Stimulated activated CD4-positive, alpha-beta T cell treated with anti-CD3 and anti-CD28 coated beads, Interleukin-1b, Interleukin-23, amount 100 ng/mL, for 48 hours (primary cell): ENCODE measurements at places on chromosomes 4 and X.

- DNase-seq, result no peak
Observed at GRCh38 chrX:1649621-1650020, 34.8 kb downstream of the ASMT start.

DNA sequence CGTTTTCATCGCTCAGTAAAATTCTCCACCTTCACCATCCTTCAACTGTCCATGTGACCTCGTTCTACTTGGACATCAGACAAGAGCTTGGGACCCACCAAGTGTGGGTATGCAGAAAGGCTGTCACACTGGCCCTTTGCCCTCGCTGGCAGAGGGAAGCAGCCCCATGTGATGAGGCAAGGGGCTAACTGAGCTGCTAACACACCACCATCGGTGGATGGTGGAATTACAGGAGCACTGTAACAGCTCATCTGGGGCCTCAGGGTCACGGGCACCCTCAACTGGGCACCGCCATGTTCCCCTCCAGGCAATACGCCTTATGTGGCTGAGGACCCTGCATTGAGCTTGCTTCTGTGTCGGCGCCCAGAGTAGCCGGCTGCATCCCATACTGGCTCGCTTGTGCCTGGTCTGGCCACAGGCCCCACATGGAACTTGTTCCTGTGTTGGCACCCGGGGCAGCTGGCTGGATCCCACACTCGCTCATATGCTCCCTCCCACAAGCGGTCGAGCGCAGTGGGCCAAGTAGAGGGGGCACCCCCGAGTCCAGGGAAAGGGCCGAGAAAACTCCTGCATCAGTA lies 109.5 kb downstream of the TAB3 start:
- no peak for DNase-seq

DNA sequence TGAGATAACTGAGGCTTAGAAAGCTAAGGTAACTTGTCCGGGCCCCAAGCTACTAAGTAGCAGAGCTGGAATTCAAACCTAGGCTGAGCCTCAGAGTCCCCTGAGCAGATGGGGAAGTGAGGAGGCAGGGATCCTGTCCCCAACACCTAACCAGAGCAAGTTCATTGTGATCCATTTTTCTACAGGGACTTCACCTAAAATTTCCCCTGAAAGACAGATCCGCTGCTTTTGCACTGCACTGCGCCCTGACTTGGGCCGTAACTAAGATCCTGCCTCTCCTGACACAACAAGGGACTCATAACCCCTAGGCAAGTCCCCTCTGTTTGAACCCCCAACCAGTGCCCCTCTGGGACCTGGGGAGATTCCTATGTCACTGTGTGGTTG lies 25.6 kb upstream of the MTM1 start:
- no peak for DNase-seq

DNA sequence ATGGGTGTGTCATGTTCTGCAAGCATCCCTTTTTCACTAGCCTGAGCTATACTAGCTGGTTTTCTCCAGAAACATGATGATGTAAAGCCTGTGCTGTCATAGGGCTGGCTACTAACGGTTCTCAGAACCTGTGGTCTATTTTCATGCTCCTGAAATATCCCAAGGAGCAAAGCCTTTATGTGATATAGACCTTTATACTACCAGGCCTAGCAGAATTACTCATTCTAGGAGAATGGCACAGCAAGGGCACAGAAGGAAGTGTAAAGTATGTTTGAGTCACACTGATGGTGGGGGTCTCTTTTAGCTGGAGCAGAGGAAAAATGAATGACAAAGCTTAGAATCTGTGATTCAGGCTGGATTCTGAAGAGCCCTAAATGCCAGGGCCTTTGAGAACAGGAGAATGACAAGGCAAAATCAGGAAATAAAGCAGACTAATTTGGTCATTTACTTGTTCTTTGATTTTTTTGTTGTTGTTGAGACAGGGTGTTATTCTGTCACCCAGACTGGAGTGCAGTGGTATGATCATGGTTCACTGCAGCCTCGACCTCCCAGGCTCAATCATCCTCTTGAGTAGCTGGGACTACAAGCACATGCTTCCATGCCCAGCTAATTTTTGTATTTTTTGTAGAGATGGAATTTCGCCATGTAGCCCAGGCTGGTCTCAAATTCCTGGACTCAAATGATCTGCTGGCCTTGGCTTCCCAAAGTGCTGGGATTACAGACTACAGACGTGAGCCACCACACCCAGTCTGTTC lies 11.8 kb downstream of the TCEAL1 start:
- no peak for DNase-seq

DNA sequence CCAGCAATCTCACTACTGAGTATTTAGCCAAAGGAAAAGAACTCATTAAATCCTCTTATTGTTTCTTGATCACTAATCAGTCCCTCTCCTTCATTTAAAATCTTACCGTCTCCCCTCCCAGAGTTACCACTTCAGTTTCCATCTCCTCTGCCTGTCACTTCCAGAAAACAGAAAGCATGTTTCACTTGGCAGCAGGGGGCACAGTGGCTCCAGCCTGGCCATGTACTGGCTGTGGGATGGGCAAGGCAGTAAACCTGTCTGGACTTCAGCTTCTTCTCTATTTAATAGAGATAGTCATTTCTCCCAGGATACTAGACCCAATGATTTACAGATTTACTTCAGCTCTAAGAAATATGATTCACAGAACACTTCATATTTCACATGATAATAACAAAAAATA lies 63.2 kb downstream of the CD40LG start:
- peak; percentile 14 for DNase-seq

- no peak for DNase-seq
Observed at GRCh38 chrX:12497832-12498591, 293.2 kb upstream of the PRPS2 start.

GRCh38 chr4:8310306-8310705 lies 40.8 kb downstream of the HTRA3 start:
- DNase-seq, result no peak

- no peak for DNase-seq
Observed at GRCh38 chr4:154946113-154946512, 165.0 kb downstream of the RBM46 start.

GRCh38 chr4:67436742-67437141 lies 108.6 kb downstream of the CENPC start:
- no peak for DNase-seq

- no peak for DNase-seq
Observed at GRCh38 chr4:176259330-176260090, 9.5 kb downstream of the ASB5 start.

DNA sequence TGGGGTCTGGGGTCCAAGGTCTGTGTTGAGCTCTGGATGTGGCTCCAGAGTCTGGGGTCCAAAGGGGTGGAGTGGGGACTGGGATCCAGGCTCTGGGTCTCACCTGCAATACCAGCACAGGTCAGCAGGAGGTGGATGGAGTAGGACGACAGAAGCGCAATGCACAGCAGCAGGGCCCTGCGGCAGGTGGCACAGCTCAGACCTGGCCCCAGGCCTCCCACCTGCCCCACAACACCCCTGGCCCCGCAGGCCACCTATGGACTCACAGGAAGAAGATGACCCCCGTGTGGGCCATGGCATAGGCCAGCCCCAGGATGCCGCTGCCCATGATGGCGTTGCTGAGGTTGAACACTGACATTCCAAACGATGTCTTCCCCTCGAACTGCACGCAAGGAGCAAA lies 3.4 kb downstream of the SLC38A5 start:
- peak; percentile 37 for DNase-seq

DNA sequence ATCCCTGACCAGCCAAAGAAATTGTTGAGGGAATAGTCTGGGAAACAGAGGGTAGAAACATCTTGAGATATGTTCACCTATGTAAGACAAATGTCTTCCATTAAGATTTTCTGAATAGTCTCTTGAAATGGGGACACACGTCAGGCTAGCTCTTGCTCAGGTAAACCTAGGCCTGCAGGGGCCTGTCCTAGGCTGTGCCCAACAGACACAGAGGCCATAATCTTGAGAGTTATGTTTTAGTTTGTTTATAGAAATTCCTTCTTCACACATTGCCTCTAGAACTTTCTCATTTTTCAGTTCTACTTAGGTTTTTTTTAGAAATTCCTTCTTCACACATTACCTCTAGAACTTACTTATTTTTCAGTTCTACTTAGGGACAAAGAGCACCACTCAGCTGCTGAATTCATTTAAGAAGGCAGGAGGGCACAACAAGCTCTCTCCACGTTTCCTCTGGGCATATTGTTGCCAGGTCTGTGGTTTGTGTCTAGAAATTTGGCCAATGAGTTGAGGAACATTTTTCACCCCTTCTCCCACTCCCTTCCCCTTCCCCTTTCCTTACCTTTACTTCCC lies 94.9 kb downstream of the ARHGAP24 start:
- DNase-seq, result no peak

- peak; percentile 61 for DNase-seq
Observed at GRCh38 chrX:84501798-84502628, at the start of gene HDX. Gene HDX (minus strand): TSS chrX:84502453. CDS start chrX:84475397, 27,056 bp downstream.

DNA sequence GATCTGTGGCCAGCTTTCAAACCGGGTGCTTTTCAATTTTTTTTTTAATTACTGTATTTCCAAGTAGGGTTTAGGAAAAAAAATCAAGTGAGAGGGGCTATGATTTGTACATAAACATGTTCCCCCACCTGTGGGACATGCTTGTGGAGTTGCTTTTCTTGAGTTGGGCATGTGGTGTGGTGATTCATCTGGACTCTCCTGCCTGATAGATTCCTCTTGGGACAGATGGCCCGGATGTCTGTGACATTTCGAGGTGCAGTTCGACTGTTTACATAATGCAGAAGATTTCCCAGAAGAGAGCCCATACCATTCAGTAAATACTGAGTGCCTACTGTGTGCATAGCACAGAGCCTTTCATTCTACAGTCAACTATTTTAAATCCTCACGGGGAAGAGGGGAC lies 49.9 kb downstream of the DOCK11 start:
- no peak for DNase-seq

DNA sequence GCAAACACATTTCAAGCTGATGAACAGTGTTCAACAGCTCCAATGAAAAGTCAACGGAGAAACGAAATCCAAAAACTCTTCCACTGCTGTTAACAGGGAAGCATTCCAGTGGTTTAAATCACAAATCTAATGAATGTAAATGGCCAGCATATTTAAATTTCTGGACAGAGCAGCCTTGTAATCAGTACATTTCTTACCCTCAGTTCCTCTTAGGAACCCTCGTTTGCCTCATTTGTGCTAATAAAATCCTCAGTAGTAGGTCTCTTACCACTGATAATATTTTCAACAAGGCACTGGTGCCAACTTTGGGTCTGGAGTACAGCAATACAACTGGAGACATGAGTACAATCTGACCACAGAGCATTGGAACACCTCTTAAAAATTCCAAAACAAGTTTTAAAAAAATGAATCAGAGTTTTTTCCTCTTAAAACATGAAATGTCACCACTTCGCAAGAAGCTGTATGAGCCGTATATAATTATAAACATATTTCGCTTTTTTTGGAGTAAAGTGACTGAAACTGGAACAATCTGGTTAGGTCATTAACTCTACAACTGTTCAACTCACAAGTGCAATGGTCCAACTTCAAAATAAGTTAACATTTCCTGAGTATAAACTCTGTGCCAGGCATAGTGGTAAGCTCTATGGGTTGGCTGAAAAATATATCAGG lies 211.2 kb downstream of the CPEB2 start:
- no peak for DNase-seq

DNA sequence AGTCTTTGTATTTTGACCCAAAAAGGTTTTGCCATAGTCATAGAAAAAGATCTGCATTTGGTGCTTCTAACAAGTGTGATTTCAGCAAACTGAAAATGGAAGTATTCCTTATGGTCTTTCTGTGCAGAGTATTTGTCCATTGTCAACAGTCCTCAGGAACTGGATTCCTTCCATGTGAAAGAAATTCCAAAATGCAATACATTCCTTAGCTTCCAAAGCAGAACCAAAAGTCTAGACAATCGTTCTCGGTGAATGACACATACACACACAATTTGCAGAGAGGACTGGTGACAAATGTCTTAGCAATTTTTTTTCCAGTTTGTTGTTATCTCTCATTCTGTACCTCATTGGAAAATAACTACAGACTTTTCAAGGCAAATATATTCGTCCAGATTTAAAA lies 562.2 kb upstream of the SLIT2 start:
- DNase-seq, result no peak

DNA sequence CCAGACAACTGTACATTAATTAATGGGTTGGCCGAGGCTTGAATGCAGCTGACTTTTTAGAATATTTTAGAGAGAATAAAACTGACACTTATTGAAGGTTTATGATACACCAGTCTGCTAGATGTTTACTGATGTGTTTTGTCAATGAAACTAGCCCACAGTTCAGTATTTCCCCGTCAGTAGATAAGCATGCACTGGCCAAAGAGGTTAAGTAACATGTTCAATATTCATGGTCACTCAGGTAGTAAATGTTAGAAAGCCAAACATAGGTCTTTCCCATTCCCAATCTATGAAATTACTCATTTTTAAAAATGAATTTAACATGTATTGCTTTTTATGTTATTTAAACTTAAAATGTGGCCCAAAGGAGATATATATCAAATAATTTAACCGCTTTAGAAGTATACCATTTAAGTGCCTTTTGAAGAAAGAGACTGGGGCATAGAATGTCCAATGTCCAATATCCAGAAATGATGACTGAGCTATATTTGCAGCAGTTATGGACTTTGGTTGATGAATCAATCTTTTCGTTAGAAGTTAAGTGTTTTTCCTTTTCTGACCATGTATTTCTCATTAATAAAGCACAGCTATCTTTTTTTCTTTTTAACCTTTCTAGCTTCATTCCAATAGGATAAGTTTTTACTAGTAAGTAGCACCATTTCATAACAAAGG lies 156.1 kb downstream of the RAPGEF2 start:
- DNase-seq, result no peak

DNA sequence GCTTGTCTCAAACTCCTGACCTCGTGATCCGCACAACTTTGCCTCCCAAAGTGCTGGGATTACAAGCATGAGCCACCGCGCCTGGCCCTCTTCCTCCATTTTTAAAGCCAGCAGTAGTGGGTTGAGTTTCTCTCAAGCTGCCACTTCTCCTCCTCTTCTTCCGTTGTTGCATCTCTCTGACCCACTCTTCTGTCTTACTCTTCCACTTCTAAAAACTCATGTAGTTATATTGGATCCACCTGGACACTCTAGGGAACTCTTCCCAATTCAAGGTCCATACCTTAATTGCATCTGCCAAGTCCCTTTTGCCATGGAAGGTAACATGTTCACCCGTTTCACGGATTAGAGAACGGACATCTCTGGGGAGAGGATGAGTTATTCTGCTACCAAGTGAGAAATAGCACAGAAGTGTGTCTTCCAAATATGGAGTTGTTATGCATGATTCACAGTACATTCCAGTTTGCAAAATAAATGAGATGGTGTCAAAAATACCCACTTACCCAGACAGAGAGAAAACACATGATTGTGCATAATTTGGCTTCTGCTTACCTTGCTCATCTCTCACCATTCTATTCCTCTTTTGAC lies 51.8 kb downstream of the GBA3 start:
- no peak for DNase-seq

GRCh38 chr4:92305148-92305877 lies 1.5 kb downstream of the GRID2 start:
- DNase-seq, result no peak

DNA sequence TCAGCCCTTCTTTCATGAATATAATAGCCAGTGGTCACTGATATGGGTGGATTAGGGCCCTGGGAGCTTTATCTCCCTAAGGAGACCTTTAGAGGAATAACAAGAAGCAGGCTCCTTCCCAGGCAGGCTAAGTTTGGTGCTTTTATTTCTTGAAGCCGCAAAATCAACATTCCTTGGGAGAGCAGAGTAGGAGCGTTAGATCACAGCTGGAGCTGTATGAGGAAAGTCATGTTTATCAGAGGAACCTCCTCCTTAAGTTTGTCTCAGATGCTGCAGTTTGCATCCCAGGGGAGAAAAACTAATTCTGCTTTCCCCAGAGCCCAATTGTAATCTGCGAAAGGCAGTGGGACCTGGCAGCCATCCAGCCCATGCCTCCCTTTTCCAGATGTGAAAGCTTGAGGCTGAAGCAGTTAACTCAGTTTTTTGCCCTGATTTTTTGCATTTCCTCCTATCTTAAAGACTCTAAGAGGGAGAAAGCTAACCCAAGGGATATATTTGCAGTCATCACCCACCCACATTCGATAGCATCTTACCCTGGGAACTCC lies 186.0 kb upstream of the FRMPD4 start:
- DNase-seq, result no peak
